ENCODE measurements at places on chromosomes 5 and 9.

DNA sequence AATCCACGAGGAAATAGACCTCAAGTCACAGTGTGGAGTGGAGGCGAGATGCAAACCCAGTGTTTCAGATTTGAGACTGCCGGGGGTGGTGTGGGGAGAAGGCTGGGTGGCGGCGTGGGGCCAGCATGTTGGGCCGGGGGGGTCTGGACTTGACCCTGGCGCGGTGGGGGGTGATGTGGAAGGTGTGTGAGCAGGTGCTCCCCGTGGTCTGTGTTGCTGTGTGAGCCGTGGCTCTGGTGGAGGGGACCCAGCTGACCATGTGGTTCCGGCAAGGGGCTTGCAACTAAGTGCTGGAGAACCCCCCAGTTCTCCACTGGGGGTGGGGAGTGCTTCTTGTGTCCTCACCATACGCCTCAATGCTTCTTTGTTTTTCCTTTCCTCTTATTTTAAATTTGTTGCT, 25.8 kb downstream of the PRRC2B start:
- DNase-seq: no peak

DNA sequence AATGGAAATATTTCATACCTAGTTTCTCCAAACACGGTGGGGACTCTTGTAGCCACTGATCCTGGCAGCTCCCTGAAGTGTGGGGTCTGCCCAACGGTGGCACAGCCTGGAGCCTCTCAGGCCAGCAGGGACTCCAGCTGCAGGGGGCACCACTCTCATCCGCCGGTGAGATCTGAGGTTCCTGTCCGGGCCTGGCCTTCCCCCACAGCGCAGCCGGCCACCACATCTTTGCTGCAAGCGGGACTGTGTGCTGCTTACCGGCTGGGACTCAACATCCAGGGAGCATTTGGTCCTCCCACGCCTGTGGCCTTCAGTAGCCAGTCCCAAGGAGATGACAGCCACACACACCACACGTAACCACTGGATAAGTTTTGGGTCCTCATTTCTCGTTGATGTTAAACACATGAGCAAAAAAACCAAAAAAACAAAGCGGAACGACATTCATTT, 7.7 kb upstream of the NKX2-5 start:
- DNase-seq: no peak

DNA sequence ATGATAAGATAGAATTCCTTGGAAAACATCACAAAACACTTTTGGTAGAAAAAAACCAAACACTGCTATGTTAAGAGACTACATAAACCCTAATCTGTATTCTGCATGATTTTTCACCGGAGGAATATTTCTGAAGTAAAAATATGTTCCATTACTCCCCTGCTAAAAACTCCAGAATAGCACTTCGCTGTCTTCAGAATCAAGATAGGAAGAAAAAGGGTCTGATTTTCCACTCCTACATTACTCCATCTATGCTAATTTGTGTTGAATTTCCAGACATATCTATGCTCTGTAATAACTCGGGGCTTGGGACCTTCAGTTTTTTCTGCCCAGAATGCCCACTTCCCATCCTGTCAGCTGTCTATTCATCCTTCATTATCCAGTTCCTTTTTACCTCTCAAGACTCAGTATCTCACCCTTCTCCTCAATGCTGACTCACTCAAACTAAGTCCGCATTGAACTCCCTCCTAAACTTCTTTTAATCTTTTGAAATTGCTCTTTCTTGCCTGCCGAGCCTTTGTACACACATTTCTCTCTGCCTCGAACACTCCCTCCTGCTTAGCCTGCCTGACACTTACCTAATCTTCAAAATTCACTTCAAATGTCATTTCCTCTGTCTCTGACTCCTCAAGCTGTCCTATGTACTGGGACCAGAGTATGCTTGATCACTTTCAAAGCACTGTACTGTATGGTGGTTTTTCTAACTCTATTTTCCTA, 171.0 kb downstream of the ARRDC3 start:
- DNase-seq: no peak

DNA sequence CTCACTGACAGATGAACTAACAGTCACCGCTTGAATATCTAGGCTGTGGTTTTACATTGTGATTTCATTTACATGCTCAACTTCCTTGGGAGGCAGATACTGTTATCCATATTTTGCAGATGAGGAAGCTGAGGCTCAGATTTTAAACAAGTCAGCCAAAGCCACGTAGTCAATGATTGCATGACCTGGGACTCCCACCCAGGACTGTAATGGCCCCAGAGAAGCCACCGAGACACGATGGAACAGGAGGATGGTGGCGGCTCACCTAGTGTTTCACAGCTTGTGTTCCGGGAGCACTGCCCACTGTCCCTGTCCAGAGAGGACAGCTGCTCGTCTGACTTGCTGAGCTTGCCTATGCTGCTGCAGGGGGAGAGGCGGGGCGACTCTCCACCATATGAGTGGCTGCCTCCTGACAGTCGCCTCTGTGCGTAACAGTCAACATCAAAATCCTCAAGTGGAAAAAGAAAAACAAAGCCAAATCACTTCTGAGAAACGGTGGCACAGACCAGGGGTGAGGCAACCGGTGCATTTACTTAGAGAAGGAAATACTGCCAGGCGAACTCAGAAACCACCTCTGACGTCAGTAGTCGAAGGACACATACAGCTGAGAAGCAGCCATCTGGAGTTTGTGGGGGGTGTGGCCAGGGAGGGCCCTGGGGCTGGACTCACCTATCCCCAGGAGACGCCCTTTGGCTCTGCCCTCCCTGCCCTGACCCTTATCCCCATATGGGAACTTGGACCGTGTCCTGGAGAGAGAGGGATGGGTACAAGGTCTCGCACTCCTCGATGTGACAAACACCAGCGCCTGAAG, 82.5 kb downstream of the PRRT1B start:
- no peak for DNase-seq

DNA sequence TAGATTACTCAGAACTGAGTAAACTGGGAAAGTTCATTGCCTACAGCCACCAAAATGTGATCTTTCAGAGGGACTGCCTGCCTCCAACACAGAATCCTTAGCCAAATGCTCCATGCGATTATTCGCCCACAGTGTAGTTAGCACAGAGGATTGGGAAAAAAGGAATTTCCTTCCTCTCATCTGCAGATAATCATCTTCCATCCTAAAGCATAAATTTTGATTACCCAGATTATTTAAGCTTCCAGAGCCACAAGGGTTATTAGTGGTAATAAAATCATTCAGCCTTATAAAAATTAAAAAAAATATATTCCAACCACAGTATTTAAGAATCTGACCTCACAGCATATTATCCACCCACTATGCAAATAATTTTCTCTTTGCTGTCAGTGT, 285.3 kb upstream of the GRAMD2B start:
- DNase-seq: no peak

DNA sequence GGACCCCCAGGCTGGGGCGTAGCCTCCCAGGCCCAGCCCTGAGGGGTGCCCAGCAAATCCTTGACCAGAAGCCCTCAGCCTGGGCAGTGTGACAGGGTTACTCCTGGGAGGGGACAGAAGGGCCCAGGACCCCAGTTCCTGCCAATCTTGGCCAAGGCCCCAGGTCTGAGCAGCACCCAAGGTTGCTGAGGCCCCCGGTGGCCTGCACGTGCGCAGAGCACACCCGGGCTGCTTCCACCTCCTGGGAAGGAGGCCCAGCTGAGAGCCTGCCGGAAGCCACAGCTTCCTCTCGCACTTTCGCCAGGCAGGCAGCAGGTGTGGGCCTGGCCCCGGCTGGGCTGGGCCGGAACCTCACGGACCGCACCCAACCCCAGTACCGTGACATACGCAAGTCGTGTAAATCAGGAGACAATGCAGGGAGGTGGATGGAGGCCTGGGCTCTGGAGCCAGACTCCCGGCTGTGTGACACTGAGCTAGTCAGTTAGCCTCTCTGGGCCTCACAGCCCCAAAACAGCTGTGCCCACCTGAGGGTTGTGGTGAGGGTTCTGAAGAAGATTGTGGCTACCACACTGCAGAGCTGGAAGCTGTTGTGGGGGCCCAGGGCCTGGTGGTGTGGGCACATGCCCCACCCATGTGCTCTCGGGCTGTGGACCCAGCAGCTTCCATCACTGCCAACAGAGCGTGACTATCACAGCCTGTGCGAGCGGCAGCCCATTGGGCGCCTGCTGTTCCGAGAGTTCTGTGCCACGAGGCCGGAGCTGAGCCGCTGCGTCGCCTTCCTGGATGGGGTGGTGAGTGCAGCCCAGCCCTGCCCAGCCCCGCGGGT, 5.1 kb downstream of the GRK6 start:
- no peak for DNase-seq

- no peak for DNase-seq
Observed at GRCh38 chr9:37947977-37948376, 44.0 kb upstream of the SLC25A51 start.
